ENCODE measurements at places on chromosomes 6 and 20.

GRCh38 chr20:48387675-48388074 lies 440.1 kb downstream of the PREX1 start:
- no peak for DNase-seq

- no peak for DNase-seq
Measured at GRCh38 chr6:19159089-19159488, 678.1 kb upstream of the ID4 start.

DNA sequence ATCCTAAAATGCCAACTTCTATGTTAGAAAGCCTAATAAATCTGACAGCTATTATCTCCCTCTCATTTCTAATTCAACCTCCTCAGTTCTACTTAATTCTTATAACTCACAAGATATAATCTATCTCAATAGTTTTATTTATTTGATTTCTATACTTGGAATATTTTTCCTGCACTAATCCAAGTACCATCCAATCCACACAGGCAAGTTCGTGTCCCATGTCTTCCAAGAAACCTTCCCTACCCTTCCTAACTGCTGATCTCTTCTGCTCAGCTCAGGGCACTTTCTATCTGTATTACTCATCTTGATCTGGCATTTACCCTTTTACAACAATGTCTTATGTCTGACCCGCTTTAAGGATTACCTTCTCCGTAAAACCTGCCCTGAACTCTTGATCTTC lies 18.2 kb downstream of the NCOA5 start:
- no peak for DNase-seq

DNA sequence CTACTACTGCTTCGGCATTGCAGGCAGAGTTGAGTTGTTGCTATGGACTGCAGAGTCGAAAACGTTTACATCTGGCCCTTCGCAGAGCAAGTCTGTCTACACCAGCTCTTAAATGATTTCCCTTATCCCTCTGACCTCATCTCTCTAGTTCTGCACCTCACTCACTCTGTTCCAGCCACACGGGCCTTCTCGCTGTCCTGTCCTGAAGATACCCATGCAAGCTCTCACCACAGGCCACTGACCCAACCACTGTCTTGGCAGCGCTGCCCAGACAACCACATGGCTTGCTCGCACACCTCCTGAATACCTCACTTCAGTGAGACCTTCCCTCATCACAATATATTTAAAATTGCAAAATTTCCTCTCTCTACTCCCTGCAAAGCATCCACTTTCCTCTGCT lies 31.4 kb downstream of the B4GALT5 start:
- no peak for DNase-seq

- DNase-seq: no peak
Measured at GRCh38 chr6:82045965-82046756, 201.4 kb downstream of the IBTK start.

DNA sequence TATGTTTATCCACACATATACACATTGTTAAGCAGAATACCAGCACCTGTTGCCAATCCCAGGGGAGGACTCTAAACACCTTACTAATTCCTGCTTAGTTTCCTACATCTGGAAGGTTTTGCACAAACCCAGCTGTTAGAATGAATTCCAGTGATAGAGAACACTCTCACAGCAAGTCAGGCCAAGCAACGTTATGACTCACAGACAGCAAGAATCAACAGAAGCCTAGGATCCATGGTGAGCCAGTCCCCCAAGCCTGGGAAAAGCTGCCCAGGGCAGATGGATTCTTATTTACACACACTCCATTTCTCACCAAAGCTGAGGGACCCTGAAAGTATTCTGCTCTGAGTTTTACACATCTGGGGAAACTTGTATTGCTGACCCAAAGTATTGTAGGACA lies 291.7 kb downstream of the SLC35F1 start:
- DNase-seq: no peak

DNA sequence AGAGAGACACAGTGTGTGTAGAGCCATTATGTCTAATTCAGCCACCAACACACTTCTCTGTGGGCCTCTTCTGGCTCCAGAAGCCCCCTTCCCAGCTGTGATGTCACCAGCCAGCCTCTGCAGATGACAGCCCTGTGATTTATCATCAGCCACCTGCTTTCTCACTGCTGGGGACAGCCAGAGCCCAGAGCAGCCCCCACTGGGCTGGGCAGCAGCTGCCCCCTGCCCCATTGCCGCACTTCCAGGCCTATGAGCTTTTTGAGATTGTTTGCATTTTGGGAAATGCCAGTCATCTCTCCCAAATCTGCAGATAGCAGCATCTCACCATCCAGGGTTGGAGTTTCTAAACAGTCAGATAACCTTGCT lies 21.9 kb upstream of the STX16 start:
- DNase-seq: no peak

GRCh38 chr6:84193114-84193708 lies 34.2 kb downstream of the CEP162 start:
- DNase-seq: no peak

DNA sequence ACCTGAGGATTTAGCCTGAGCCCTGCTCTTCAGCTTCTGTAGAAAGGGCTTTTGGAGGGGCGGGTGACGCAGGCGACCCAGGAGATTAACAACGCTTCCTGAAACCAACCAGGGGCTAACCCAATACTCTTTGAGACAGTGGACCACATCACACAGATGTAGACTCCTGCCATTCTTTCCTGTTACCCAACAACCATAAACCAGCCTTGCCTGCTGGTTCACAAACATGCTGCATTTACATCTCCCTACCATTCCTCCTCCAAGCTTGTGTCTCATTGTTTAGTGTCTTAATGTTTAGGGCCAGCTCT lies 28.3 kb downstream of the PPP1R16B start:
- no peak for DNase-seq

DNA sequence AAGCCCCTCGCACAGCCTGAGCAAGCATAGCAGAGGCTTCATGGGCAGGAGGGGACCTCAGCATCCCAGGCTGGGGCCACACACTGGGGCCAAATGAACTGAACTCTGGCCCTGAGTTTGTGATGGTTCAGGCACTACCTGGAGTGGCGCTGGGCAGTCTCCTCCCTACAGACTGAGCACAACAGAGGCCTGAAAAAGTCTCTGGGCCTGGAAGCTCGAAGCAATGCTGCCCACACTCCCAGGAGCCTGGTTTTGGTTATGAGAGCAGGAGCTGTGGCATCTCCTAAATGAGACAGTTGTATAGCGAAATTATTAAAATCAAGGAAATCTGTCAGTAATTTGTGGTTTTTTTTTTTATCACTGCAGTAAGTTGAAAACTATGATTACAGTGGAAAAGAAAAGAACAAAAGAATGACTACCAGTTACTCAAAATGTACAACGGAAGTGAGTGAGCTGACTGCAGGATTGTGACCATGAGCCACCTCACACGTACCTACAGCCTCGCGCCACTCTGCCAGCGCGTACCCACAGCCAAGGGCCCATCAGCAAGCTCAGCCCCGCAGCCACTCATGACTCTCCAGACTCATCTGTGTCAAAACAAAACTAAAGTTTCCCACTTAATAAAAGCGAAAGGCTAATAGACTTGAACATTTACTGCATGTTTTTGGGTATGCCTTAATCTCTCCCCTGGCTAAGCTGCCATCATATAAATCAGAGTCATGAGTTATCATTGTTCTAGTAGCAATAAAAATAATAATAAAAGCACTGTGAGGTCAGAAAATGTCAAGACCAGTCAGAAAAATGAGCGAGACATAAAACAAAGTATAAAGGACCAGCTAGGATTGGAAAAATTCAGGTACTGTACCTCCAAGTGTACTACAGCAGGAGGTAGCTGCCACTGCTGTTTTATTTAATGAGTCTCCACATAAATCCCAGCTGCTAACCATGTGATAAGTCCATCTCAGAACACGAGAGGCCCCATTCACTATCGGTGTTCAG lies 177.0 kb downstream of the FOXC1 start:
- no peak for DNase-seq

DNA sequence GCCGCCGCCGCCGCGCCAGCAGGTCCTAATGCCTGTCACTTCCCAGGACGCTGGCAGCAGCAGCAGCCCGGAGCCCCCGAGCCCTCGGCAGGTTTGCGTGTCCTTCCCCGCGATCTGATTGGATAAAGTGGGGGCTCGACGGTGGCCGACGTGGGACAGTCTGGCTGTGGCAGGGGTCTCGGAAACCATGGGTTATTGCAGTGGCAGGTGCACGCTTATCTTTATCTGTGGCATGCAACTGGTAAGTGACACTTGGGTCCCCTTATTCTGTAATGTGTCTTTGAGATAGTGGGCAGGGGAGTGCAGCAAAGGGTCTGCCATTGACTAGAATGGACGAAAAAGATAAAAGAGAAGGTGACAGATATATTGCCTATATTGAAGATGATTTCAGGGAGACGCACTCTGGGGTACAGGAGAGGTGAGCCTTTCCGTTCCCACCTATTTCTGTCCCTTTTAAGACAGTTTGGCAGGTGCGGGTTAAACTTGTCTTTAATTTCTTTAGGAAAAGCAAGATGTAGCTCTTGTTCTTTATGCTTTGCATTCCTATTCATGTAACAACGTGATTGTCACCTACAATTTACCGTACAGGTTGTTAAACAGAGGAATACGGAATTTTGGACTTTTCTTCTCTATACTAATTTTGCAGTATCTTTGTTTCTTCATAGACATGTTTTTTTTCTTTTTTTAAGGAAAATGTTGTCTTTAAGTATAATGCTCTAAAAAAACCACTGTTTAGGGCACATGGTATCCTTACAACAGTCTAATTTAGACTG lies 535 bp downstream of the NKAIN2 start:
- DNase-seq: peak; percentile 44

- no peak for DNase-seq
Measured at GRCh38 chr6:159565181-159565710, 127.8 kb downstream of the SOD2 start.

GRCh38 chr20:38089500-38089899 lies 56.0 kb downstream of the RPRD1B start:
- no peak for DNase-seq

- peak; percentile 28 for DNase-seq
Measured at GRCh38 chr6:82365016-82365795, 1.6 kb downstream of the TPBG start.

DNA sequence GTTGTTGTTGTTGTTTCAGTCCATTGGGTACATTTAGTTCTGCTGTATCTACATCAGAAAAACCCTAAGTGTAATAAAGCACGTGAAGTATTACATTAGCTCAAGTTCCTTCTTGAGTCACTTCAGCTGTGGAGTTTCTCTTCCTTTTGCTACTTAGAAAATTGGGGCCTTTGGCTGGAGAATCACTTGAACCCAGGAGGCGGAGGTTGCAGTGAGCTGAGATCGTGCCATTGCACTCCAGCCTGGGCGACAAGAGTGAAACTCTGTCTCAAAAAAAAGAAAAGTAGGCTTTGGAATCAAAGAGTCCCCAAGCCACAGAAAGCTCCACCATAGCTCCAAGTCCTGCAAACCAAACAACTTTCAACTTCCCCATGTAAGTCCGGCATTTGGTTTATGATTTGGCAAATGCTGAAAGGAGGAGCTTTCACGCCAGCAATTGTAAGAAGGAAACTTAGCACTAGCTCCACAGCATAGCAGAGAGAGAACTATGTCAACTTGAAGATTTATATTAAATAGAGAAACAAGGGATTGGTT lies 56.5 kb upstream of the RNF144B start:
- DNase-seq: no peak

- no peak for DNase-seq
Measured at GRCh38 chr6:45076217-45076930, 251.8 kb upstream of the RUNX2 start.

DNA sequence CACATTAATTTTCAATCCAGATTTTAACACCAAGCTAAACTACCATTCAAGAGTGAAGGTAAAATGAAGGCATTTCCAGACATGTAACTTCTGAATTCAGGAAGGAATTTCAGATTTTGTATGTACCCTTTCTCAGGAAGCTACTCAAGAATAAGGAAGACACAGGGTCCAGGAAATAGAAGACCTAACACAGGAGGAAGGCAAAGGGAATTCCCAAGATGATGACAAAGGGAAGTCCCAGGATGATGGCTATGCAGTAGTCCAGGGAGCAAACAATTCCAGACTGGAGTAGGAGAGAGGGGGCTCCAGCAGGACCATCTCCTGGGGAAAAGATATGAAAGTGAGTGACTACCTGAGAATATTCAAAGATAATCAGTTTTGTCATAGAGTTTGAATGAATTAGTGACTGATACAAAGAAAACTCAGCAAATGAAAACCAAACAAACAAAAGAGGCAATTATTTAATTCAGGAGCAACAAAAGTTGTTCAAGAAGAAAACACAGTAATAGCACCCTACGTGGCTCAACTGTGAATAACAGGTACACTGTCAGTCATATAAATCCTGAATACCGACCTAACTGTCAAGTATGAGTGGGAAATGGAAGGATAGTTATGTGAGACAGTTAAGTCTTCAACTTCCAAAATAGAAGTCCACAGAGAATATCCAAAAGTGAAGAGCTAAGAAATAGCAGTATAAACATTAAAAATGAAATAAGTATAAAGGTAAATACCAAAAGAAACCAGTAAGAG lies 4.0 kb downstream of the RNF24 start:
- DNase-seq: no peak

DNA sequence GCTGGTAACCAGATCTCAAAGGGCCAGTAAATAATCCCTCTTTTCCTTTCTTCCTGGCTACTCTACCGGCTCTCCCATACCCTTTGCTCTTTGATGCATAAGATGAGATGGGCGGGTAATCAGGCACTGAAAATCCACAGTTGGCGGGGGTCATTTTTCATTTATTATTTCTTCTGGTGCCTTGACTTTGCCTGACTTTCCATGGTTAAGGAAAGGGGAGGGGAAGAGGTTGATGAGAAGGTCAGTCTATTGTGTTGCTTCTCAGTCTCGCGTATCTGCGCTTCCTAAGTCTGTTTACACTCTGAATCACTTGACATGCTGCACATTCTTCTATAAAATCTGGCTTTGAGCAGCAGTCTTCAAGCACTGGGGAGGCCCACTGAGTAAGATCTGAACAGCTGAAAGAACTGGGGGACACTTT lies 121.1 kb upstream of the HDGFL1 start:
- peak; percentile 73 for DNase-seq

- DNase-seq: no peak
Measured at GRCh38 chr6:77813090-77813489, 160.3 kb downstream of the MEI4 start.

DNA sequence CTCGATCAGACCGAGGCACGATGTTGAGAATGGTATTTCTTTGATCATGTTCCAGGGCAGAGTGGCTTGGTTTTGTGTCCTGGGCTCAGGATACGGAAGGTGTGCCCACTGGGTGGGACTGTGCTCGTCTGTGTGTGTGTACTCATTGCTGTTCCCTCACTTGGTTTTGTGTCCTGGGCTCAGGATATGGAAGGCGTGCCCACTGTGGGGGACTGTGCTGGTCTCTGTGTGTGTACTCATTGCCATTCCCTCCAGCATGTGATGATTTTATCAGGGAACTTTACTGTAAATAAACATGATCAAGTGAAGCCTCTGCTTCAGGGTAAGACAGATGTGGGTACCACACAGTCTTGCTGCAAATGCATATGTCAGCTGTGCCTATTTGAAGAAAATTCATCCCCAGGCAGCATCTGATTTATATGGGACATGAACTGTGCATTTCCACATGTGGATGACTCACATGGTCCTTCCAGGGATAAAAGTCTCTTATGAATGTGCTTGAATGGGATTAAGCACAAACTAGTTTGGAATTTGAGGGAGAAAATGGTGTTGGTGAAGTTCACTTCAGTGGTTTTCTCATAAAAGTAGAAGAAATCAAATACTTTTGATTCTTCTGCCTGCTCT lies 274.3 kb downstream of the QKI start:
- DNase-seq: no peak

Measured in left kidney (tissue), 8 donors.